ENCODE measurements at places on chromosomes 16 and 17.

DNA sequence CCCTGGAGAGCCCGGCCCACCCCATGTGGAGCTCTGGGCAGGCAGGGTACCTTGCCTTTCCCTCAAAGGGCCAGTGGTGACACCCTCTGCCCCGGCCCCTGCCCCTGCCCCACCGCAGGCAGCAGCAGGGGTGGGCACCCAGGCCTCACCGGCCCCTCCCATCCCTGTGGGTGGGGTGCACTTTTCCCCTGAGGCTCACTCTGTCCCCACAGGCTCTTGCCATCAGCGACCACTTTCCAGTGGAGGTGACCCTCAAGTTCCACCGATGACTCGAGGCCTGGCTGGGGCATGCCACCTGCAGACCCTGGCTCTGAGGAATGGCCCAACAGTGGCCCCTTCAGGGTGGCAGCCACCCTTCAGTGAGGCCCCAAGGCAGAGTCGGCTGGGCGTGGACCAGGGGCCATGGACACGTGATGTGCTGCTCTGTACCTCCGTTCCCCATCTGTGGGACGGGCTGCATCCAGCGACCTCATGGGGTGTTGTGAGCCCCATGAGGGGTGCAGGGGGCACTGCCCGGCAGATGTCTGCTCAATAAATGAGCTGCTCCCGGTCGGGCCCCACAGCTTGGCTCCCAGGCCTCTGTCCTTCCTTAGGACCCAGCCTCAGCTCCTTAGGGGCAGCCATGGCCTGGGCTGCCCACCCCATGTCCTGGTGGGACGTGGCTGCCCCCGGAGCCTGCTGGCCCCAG is 2.0 kb downstream of the DNASE1L2 start:
- no peak overlapping the region for H3K27ac ChIP-seq
- H3K36me3 ChIP-seq: peaks cover 3% of the 10 kb centered on the region
- no peak overlapping the region for H3K4me3 ChIP-seq
- peaks cover 4% of the 10 kb centered on the region for H3K27me3 ChIP-seq
- no peak for DNase-seq

DNA sequence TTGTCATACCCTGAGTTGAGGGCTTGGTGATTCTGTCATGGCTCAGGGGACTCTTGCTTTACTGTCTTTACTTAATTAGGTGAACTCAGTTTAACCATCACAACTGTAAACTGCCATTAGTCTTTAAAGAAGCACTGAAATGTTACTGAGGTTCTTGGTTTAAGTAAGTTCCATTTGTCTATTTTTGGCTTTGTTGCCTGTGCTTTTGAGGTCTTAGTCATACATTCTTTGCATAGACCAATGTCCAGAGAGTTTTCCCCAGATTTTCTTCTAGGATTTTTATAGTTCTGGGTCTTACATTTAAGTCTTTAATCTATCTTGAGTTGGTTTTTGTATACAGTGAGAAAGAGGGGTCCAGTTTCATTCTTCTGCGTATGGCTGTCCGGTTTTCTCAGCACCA is 137.5 kb downstream of the SOCS1 start:
- peaks cover 14% of the 10 kb centered on the region for H3K36me3 ChIP-seq
- H3K27me3 ChIP-seq: no peaks in the 10 kb centered on the region
- H3K4me3 ChIP-seq: no peak overlapping the region
- H3K27ac ChIP-seq: no peak overlapping the region

DNA sequence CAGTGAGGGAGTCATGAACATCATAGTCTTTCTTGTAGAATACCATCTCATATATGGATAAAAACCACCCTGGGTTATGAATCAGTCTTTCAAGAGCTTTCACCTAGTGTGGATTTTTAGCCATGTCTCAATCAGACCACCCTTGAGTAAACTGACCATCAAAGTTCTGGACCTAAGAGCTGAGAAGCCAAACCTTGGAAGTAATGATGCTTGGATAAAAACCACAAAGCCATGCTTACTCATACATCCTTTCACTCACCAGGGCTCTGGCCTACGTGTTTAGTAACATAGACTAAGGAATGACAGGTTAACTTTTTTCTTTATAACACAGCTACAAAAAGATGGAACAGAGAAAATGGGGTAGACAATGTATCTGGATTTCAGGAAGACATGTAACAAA is 167.2 kb downstream of the STX8 start:
- peaks cover 3% of the 10 kb centered on the region for H3K36me3 ChIP-seq
- no peak overlapping the region for H3K27ac ChIP-seq
- no peak overlapping the region for H3K4me3 ChIP-seq

DNA sequence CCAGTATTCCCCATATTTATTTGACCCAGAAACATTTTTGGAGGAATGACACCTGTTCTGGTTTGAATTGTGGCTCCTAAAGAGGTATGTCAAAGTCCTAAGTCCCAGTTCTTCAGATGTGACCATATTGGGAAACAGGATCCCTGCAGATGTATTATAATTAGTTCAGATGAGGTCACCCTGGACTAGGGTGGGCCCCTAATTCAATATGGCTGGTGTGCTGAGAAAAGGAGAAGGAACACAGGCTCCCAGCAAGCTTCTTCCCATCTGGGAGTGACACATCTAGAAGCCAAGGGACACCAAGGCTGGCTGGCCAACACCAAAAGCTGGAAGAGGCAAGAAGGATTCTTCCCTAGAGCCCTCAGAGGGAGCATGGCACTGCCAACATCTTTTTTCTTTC is 3.8 kb upstream of the GCSH start:
- no peak overlapping the region for H3K27ac ChIP-seq
- no peaks in the 10 kb centered on the region for H3K27me3 ChIP-seq
- DNase-seq: no peak

- H3K36me3 ChIP-seq: peaks cover 2% of the 10 kb centered on the region
- peaks cover 2% of the 10 kb centered on the region for H3K4me1 ChIP-seq
- no peak overlapping the region for H3K27ac ChIP-seq
- H3K4me3 ChIP-seq: no peak overlapping the region
- DNase-seq: no peak
Observed at GRCh38 chr17:62819511-62820221, 11.6 kb upstream of the MARCHF10 start.

- no peaks in the 10 kb centered on the region for H3K27me3 ChIP-seq
- H3K36me3 ChIP-seq: no peaks in the 10 kb centered on the region
- H3K4me3 ChIP-seq: no peak overlapping the region
- H3K4me1 ChIP-seq: peaks cover 6% of the 10 kb centered on the region
- H3K27ac ChIP-seq: no peak overlapping the region
Observed at GRCh38 chr17:57752031-57752905, 7.2 kb upstream of the CCDC182 start.

GRCh38 chr16:90077757-90078578 is 837 bp upstream of the PRDM7 start:
- peaks cover 29% of the 10 kb centered on the region for H3K4me1 ChIP-seq
- peak overlapping the region; percentile 74 for H3K27ac ChIP-seq
- DNase-seq: no peak
- no peaks in the 10 kb centered on the region for H3K36me3 ChIP-seq

DNA sequence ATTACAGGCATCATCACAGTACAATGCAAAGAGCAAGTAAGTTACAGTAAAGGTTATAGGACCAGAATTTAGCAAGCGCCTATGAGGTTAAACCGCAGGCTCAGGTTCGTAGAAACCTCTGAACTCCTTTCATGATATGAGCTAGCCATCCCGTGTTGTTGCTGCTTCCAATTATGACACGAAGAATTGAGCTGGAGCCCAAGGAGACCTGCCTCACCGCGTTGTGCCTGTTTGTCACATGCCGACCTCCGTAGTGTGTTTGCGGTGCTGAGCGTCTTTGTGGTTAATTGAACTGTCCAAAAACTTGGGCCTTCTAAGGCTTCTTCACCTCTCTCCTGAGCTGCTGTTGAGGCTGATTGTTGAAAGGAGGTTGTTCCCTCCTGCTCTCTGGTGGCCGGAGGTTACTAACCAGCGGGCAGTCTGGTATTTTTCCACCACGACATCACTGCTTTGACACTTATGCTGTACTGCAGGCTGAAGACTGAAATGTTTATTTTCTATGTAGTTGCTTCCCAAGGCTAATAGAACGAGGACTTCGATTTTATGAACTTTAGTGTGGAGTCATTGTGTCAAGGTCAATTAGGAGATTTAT is 67.5 kb downstream of the SEC14L1 start:
- no peak for DNase-seq
- H3K27me3 ChIP-seq: no peaks in the 10 kb centered on the region
- peaks cover 23% of the 10 kb centered on the region for H3K36me3 ChIP-seq
- H3K4me3 ChIP-seq: no peak overlapping the region

- H3K4me3 ChIP-seq: no peak overlapping the region
- H3K36me3 ChIP-seq: no peaks in the 10 kb centered on the region
- no peak for DNase-seq
Observed at GRCh38 chr17:73384926-73385325, 73.1 kb upstream of the CDC42EP4 start.

GRCh38 chr16:85798283-85798776 is 1.0 kb downstream of the EMC8 start:
- H3K27ac ChIP-seq: peak overlapping the region; percentile 76
- no peaks in the 10 kb centered on the region for H3K27me3 ChIP-seq
- peaks cover 55% of the 10 kb centered on the region for H3K4me1 ChIP-seq
- H3K36me3 ChIP-seq: peaks cover 35% of the 10 kb centered on the region

DNA sequence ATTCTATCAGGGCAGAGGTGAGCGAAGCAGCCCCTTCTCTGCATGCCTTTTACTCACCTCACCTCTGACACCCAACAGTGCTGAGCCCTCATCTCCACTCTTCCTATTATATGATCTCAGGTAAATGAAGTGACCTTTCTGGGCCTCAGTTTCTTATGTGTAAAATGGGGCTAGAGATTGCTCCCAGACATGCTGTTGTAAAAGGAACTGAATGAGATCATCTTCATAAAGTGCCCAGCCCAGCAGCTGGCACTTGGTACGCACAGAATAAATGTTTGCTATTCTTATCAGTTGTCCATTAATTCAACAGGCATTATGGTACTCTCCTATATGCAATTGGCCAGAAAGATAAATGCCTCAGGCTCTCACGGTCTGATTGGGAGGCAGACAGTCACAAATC is 4.5 kb upstream of the GALK1 start:
- H3K27me3 ChIP-seq: no peaks in the 10 kb centered on the region
- no peak for DNase-seq
- H3K4me1 ChIP-seq: peaks cover 3% of the 10 kb centered on the region
- no peaks in the 10 kb centered on the region for H3K36me3 ChIP-seq
- H3K27ac ChIP-seq: no peak overlapping the region

- no peak for DNase-seq
- H3K27ac ChIP-seq: peak overlapping the region; percentile 25
- H3K4me3 ChIP-seq: no peak overlapping the region
- no peaks in the 10 kb centered on the region for H3K27me3 ChIP-seq
Observed at GRCh38 chr17:42530952-42531454, 5.0 kb upstream of the NAGLU start.

DNA sequence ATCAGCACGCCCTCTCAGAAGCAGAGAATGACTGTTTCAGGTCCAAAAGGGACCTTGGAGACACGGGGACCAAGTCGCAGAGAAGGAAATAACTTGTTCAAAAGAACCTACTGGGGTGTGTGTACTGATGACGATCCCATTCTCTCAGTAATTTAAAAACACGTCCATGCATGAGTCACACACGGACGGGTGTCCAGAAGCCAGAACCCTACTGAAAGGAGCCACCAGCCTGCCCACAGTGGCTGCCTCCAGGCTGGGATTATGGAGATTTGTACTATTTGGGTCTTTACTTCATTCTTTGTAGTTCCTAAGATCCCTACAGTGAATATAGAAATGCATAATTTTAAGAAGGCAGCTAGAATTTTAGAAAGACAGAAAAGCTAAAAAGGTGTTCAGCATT is 27.8 kb downstream of the TMEM204 start:
- H3K4me1 ChIP-seq: peaks cover 28% of the 10 kb centered on the region
- H3K4me3 ChIP-seq: no peak overlapping the region
- H3K27me3 ChIP-seq: no peaks in the 10 kb centered on the region
- H3K27ac ChIP-seq: peak overlapping the region; percentile 82
- peaks cover 6% of the 10 kb centered on the region for H3K36me3 ChIP-seq
